CD4-positive, alpha-beta memory T cell (primary cell): ENCODE measurements at places on chromosomes 12 and 14.
A peak's percentile ranks its signal among the peaks of the same experiment; 100 is the strongest.

GRCh38 chr14:96270565-96271420, 14.8 kb downstream of the BDKRB1 start:
- DNase-seq, result no peak

DNA sequence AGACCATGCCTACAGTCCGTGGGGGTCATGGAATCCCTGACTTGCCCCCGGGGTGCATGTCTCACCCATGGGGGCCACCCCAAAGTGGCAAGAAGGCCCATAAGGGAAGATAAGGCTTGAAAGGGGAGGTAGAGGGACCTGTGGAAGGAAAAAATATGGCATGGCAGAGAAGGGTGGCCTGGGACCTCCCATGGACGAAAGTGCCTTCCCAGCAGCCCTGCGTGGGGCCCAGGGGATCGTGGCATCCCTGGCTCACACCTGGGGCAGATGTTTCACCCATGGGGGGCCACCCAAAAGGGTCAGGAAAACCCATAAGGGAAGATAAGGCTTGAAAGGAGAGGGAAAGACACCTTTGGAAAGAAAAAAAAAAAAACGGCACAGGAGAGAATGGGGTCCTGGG, 264.6 kb downstream of the ALG10 start:
- no peak for DNase-seq

GRCh38 chr12:101018540-101018939, 191.5 kb downstream of the SLC5A8 start:
- no peak for DNase-seq

GRCh38 chr14:69005432-69006148, 26.5 kb upstream of the ACTN1 start:
- no peak for DNase-seq

DNA sequence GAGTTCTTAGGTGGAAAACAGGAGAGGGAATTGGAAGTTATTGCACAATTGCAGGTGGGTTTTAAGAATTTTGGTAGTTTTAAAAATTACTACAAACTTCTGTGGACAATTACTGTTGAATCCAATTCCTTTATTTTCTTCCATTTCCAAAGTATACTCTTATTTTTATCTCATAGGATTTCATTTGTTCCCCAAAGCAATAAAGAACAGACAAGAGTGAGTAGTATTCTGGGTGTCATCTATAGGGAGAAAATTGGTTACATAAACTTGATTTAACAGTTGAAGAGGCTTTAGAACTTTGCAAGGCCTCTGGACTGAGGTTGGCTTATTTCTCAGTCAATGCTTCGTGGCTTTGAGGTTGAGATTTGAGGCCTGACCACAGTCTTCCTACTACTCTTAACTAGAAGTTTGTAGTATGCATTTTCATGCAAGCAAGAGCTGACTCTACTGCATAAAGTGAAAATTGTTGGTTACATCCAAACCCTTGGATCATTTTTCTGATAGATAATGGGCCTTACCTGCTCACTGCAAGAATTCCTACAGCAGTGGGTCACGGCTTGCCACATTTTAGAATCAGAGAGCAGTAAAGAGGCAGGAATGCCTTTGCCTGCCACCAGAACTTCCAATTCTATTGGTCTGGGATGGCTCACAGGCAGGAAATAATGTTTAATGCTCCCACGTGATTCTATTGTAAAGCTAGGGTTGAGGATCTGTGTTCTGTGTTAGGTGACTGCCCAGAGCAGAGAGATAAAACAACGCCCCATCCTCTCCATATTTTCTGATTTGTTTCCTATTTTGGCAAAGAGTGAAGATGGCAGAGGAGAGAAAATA, 270.5 kb downstream of the TTC6 start:
- DNase-seq, result no peak

DNA sequence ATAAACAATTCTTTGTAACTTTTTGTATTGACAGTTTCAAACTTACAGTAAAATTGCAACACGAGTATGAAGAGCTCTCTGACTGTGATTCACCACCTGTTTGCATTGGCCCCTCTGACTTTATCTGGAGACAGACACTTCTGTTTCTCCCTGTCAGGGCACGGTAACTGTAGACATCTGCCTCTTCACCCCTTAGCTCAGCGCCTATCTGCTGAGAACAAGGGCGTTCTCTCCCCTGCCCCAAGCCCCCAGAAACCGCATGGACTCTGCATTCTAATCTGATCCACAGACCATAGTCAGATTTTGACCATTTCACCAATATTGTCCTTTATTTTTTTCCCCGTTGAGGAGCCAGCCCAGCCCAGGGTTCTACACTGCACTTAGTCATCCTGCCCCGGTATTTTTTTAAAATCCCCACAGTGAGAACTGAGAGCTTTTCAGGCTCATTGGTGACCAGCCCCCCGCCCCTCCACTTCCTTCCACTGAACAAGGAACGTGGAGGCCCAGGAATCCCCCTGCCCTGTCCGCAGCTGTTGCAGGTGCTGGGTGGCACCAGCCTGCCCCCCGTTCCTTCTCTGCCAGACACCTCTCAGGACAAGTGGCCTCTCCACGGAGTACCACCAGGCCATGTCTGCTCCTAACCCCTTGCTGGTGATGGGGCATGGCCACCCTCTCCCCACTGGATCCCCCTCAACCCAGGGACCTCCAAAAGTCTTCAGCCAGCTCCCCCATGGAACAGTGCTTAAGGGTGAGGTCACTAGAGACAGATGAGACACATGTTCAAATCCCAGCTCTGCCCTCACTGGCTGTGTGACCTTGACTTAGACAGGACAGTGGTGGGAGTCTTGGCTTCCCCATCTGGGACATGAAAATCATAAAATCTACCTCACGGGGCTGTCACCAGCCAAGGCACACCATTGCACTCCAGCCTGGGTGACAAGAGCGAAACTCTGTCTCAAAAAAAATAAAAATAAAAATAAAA, 11.2 kb downstream of the RHOF start:
- no peak for DNase-seq

DNA sequence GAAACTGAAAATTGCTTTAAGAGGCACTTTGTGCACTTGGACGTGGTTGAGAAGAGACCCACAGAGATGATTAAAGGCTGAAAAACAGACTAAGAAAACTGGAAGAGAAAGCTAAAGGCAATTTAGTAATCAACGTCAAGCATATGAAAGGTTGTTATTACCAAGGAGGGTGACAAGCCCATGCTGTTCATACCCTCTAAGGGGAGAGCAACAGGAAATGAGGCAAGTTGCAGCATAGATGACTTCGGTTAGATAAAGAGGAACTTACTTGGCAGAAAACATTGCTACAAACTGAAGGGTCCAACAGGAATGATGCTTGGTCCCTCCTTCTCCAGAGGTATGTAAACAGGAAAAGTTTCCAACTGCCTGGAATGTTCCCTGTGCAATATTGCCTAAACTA, 107.8 kb downstream of the DUSP6 start:
- peak; percentile 28 for DNase-seq

GRCh38 chr14:54301359-54301758, 95.4 kb upstream of the CDKN3 start:
- no peak for DNase-seq

DNA sequence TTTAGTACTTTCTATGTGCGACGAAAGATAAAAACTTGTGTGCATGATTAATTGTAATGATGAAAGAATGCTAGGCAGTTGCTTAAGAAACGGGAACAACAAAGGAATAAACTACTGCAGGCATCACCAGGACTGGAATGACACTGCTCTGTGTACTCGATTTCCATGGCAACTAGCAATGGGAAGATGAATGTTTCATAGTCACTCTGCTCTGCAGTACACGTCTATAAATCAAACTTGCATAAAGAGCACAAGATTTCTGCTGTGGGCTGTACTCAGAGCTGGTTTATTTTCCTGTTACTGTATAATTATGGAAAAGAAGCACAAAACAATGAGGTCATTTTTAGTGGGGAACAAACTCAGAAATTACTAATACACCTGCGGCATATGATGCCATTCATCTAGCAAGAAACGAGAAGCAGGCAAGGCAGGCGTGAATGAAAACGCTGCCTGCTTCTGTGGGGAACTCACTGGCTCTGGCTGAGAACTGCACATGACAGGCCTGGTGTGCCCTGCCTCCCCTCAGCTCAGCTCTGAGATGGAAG, 41.8 kb downstream of the EFCAB11 start:
- no peak for DNase-seq

GRCh38 chr12:26318661-26319068, 123.3 kb downstream of the SSPN start:
- DNase-seq, result no peak

DNA sequence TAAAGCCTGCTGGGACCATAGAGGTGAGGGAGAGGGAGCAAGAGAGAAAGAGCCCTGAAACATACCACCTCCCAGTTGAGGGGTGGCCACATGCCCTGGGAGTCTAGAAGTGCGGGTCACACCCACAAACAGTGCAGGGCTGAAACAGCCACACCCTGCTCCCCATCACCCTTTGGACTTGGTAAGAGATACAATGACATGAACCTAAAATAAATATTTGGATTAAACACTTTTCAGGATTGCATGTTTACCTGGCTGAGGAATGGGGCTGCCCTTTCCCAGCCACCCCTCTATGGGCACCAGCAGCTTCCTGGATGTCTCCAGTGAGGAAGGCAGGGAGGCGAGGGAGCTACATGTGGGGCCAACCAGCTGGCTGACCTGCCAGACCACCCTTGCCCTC, 39.0 kb upstream of the TC2N start:
- no peak for DNase-seq

DNA sequence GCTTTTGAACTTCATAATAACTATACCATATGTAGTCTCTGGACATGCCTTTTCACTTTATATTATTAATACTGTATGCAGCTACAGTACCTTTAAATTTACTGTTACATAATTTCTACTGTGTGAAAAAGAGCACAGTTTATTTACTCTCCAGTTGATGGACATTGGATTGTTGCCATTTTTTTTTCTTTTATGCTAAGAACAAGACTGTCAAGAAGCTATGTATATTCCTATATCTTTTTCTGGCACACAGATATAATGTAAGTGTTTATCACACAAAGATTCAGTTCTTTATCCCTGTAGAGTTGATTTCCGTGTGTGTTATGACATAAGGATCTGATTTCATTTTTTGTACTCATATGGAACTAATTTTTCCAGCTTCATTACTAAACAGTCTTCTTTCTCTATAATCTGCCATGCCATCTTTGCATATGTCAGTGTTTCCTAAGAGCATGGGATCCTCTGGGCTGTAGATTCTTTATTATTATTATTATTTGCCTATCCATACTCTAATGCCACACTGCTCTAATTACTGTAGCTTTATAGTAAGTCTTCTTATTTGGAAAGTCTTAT, 593.0 kb upstream of the ATP2B1 start:
- no peak for DNase-seq

- no peak for DNase-seq
Observed at GRCh38 chr14:42508209-42508946, 901.7 kb downstream of the LRFN5 start.

- no peak for DNase-seq
Observed at GRCh38 chr12:94183708-94184379, 35.5 kb downstream of the PLXNC1 start.

DNA sequence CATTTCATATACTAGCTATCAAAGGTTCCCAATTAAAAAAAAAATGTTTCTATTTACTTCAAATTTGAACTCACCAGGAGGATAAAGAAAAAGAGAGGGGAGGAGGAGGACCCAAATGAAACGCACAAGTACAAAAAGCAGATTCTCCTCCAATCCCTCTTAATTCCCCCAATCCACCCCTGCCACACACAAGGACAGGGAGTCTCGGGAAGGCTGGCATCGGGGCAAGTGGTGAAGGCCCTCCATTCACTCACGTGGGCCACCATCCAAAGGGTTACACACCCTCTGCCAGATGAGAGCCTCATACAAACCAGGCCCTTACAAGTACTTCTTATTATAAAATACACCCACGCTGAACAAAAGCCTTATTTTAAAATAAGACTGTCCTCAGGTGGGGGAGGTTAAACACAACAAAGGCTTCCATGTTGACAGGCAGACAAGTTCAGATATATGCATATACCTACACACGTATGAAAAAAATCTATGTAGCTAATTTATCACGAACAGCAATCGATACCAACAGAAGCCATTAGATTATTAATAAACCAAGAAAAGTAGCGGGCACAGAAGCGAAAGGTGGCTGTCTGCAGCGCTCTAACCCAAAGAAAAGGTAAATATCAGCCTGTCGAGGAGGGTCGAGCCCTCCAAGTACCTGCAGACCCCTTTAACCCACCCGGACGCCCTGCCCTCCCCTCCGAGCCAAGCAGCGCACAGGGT, 1.5 kb downstream of the ATP2B1 start:
- peak; percentile 23 for DNase-seq

DNA sequence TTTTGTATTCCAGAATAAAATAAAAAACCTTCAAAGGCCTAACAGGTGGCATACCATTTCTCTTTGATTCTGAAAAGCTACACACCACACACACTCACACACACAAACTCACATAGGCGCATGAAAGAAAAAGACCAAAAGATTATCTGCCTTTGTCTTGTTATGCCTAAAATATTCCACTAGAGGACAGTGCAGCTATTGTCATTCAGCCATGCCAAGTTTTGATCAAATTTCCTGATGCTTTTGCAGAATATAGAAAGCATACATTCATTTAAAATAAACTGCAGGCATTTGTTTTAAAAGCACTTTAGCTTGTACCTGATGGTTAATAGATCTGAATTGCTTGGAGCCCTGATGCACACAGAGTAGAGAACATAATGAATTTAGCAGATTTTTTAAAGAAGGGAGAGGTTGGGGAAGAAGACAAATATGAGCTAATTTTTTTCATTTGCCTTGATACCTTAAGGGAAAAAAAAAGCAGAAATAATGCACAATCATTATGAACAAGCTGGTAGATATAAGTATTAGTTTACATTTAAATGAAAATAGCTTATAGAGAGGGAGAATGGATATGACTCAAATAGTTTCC, 1766.9 kb upstream of the SEL1L start:
- DNase-seq, result no peak

GRCh38 chr12:106226884-106227640, 20.8 kb downstream of the CKAP4 start:
- peak; percentile 63 for DNase-seq

GRCh38 chr12:27285403-27285802, 41.3 kb downstream of the STK38L start:
- DNase-seq, result no peak

GRCh38 chr12:7019043-7019569, 830 bp upstream of the LPCAT3 start:
- no peak for DNase-seq

DNA sequence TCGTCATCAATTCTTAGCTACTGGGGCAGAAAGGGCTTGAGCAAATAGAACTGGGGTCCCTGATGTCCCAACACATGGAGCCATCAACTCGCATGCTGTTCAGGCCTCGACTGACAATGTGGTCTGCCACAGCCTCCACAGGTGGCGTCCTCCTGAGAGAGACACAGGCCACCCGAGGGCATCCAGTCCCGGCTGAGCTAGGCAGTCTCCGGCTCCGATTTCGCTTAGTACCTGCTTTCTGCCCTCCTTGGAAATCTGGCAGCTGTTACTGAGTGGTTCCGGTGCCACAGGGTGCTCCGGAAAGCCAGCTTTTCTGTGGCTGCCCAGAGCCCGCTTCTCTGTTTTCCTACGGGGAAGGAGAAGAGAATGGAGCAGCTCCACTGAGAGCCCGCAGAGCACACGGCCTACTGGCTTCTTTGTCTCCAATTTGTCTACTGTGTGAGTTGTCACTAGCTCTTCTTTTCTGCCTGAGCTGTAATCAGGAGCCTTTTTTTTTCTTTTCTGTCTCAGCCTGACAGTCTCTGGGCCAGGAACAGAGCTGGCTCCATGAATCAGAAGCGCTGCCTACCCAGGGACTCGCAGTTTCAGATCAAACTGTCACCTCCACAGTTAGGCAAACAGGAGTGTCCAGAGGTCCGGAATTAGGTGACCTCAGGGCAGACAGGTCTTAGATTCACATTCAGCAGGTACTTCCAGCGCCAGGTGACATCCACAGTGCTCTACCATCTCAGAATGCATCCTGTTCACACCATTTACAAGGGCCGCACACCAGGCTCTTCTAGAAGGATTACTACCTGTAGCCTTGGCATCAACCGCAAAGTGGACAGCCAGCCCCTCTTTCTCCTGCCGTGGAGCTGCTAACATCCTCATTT, 73.3 kb downstream of the MOK start:
- no peak for DNase-seq
